Endodermal cell (in vitro differentiated cells): ENCODE measurements at places on chromosomes 11 and 22. TPM values are rescaled to one million over a fixed set of nuclear protein-coding genes. Genes with fewer than 3 reads are reported as not detected.

The TOM1 gene
- 29.9 to 55.1 TPM (median 33.3 TPM) in 3 replicates for total RNA-seq

- no peaks in the 10 kb centered on the region for H3K27me3 ChIP-seq
- H3K4me3 ChIP-seq = no peak overlapping the region
- H3K36me3 ChIP-seq = no peaks in the 10 kb centered on the region
- no peaks in the 10 kb centered on the region for H3K4me1 ChIP-seq
These were observed 8.0 kb downstream of the MRTFA start for GRCh38 chr22:40628354-40629042.

DNA sequence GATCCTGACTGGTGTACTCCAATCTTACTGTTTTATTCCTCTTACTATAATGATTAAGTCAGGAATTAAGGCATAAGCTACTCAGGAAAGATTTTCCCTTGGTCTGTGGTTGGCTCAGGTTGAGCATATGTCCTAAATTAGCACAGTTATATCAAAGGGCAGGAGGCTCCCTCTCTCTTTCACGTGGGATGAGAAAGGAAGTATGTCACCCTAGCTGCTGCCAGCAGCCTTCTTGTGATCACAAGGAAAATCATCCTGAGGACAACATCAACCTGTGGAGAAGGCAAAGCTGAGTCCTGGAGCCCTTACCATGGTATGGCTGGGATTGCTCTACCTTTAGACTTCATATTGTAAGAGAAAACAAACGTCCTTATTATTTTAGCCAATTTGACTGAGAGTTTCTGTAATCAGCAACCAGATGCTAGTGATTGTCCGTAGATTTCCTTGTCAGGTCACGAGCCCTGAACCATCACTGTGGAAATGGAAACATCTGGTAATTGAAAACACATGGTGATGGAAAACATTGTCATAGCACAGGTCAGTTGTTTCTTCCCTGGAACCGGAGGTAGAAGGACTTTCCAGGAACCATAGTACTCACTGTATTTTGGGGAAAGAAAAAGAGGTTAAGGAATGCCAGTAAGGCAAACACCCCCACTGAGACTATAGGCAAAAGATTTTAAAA lies 40.6 kb upstream of the DEUP1 start:
- no peaks in the 10 kb centered on the region for H3K36me3 ChIP-seq
- no peak overlapping the region for H3K4me3 ChIP-seq
- DNase-seq = no peak
- H3K27ac ChIP-seq = no peak overlapping the region

GRCh38 chr11:103380031-103380430 lies 270.8 kb downstream of the DYNC2H1 start:
- no peaks in the 10 kb centered on the region for H3K27me3 ChIP-seq
- H3K27ac ChIP-seq = no peak overlapping the region
- no peaks in the 10 kb centered on the region for H3K36me3 ChIP-seq
- no peak for DNase-seq

GRCh38 chr22:48423481-48423911 lies 1404.2 kb downstream of the BRD1 start:
- peaks cover 6% of the 10 kb centered on the region for H3K4me1 ChIP-seq
- no peak overlapping the region for H3K27ac ChIP-seq
- no peak for DNase-seq
- no peaks in the 10 kb centered on the region for H3K36me3 ChIP-seq

DNA sequence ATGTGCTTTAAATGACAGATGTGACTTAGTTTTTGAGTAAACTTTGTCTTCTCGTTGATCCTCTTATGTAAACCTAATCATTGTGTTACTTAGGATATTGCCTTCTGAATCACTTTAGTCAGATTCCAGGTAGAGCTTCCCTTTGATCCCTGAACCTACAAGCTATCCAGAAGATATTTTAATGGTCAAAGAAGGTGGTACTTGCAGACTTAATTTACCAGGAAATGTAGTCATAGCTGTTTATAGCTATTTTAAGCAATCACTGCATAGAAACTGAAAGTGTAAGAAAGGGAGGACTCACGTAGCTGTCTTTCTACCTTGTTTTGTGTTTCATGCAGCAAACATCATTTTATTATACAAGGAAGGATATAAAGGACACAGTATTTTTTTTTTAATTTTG lies 189.5 kb downstream of the DDX10 start:
- H3K27ac ChIP-seq = no peak overlapping the region
- DNase-seq = no peak
- H3K4me3 ChIP-seq = no peak overlapping the region
- H3K36me3 ChIP-seq = peaks cover 4% of the 10 kb centered on the region
